Activated CD8-positive, alpha-beta memory T cell treated with anti-CD3 and anti-CD28 coated beads for 36 hours (primary cell): ENCODE measurements at places on chromosomes 6 and 20. TPM values are rescaled to one million over a fixed set of nuclear protein-coding genes. Genes with fewer than 3 reads are reported as not detected.

Gene SMOC2
- total RNA-seq: not detected

Gene TMEM170B
- total RNA-seq: 2.7 TPM

Gene PTPRT
- not detected for total RNA-seq

Gene GUCA1A
- total RNA-seq: not detected

Gene LAMP5
- total RNA-seq: not detected

Gene HSPA12B
- total RNA-seq: not detected

Gene HLA-DRA
- total RNA-seq: 12.4 TPM

Gene CCN5
- not detected for total RNA-seq

Gene ARMC12
- total RNA-seq: 0.38 TPM
